ENCODE measurements at places on chromosomes 16 and 17.

GRCh38 chr17:7112510-7113108 is 2.0 kb downstream of the ASGR2 start:
- no peak for DNase-seq

- no peak for DNase-seq
Measured at GRCh38 chr17:79942011-79942405, 93.7 kb downstream of the TBC1D16 start.

- DNase-seq = no peak
Measured at GRCh38 chr16:12920739-12921138, 19.3 kb downstream of the SHISA9 start.

DNA sequence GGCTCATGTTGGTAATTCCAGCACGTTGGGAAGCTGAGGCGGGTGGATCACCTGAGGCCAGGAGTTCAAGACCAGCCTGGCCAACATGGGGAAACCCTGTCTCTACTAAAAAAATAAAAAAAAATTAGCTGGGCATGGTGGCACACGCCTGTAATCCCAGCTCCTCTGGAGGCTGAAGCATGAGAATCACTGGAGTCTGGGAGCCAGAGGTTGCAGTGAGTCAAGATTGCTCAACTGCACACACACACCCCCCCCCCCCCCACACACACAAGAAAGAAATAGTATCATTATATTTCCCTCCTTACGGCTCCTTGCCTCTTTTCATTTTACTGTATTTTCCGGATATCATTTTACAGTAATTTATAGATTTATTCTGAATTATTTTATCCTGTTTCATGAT is 963.1 kb upstream of the GOT2 start:
- DNase-seq = no peak

GRCh38 chr17:82775001-82775823 is 23.3 kb downstream of the TBCD start:
- peak; percentile 23 for DNase-seq

DNA sequence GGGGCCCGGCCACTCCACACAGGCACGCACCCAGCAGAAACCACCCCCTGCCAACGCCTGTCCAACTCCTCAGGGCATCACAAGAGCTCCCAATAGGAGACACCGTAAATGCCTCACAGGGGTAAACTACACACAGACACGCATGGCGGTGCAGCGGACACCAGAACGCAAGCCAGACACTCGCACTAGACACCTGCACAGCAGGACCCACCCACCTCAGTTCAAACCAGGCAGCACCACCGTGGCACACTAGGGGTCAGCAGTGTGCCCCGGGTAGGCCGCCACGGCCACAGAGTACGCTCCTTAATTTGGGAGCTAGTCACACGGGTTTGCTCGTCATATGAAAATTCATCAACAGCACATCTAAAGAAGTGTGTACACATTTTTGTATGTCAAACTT is 3.4 kb downstream of the SLC38A10 start:
- no peak for DNase-seq

- no peak for DNase-seq
Measured at GRCh38 chr16:15043344-15043743, 12.5 kb downstream of the NTAN1 start.

DNA sequence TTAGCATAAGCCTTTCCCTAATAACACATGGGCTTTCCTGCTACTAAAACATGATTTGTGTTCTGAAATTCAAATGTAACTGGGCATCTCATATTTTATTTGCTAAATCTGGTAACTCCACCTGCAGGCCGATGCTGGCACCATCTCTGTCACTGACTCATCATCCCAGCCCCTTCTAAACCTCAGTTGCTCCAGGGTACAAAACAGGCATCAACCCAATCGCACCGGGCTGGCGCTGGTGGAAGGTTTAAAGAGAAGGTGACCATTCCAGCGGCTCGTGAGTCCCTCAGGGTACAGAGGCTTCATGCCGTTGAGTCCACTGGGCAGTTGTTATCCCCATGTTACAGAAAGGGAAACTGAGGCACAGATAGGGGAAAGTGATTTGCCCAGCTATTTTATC is 27.1 kb downstream of the PPL start:
- DNase-seq = no peak

DNA sequence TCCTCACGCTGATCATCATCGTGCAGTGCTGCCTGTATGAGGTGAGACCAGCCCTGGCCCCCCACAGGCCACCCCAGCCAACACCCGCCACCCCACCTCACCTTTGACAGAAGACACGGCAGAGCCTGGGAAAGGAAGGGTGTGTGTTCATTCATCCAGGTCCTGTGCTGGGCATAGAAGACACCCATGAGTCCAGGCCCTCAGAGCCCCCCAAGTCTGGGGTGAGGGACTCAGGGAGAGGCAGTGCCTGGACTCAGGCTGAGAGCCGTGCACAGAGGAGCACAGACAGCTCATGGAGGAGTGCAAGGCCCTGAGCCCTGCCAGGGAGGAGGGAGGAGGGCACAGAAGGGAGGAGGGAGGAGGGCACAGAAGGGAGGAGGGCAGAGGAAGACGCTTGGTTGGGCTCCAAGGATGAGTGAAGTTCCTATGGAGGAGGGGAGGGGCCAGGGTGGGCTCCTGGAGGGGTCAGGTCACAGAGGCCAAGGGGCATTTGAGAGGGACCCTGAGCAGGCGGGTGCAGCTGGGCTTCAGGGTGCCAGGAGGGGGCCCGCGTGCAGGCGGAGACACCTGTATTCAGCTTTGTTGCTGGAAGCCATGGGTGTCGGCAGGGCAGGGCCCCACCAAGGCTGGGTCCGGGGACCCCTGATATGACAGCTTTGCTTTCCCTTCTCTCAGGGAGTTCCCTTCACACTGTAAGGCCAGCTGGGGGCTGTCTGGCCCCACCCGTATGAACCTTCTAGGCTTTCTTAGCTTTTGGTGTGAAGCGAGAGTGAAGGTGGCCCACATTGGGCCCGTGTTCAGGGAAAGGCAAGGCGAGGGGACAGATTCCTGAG is 11.4 kb downstream of the TAX1BP3 start:
- DNase-seq = no peak

- no peak for DNase-seq
Measured at GRCh38 chr17:17420561-17421269, 56.1 kb upstream of the MED9 start.

DNA sequence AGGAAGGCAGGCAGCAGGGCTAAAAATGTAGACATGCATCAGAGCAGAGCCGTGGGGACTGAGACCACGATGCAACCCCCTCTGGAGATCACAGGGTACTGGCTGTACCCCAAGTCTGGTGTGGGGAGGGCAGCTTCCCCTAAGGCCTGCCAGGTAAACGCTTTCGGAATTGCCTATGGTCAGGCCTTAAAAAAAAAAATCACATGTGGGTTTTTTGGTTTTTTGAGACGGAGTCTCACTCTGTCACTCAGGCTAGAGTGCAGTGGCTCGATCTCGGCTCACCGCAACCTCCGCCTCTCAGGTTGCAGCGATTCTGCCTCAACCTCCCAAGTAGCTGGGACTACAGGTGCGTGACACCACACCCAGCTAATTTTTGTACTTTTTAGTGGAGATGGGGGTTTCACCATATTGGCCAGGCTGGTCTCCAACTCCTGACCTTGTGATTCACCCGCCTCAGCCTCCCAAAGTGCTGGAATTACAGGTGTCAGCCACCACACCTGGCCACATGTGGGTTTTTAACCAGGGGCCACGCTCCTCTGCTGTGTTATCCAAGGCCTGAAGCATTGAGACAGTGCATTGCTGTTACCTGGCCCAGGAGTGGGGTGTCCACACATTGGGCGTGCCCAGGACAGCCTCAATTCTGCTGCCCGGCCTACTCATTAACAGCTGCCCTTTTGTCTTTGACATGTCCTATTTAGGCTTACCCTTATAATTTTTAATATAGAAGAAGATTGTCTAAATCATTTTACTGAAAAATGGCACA is 50.4 kb downstream of the LITAF start:
- no peak for DNase-seq

GRCh38 chr16:55499951-55500529 is 8.8 kb upstream of the LPCAT2 start:
- no peak for DNase-seq

- no peak for DNase-seq
Measured at GRCh38 chr16:4651827-4652226, 27.2 kb downstream of the MGRN1 start.

DNA sequence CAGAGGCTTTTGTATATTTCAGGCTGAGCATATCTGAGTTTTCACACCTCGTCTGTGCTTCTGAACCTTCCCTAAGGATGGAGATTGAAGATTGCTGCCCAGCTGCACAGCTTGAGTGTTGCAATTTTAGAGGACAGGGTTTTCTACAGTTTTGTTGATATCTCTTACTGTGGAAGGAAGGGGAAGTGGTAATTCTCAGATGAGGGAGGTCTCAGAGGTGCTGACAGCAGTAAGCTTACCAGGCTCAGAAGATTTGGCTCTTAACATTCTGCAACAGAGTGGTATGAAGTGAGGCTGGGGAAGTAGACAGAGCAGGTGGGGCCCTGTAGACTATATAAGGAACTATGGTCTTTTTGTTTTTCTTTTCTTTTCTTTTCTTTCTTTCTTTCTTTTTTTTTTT is 45.8 kb upstream of the ARHGAP17 start:
- DNase-seq = no peak

DNA sequence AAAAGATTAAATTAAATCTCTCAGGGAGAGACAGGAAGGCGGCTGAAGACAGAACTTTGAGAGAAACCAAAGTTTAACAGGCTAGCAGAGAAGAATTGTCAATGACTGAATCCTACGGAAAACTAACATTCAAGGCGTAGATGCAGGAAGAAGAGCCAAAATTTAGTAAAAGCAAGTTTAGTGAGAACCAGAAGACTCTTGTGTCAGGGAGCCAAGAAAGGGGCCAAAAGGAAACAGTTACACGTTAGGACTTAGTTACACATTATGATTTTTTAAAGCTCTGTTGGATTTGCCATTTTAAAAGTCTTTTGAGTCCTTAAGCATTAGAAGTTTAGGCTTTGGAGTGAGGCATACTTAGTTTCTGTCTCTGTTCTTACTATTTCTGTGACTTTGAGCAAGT is 164.6 kb downstream of the CHD9 start:
- no peak for DNase-seq

- no peak for DNase-seq
Measured at GRCh38 chr16:86338403-86339115, 171.8 kb upstream of the FOXF1 start.

DNA sequence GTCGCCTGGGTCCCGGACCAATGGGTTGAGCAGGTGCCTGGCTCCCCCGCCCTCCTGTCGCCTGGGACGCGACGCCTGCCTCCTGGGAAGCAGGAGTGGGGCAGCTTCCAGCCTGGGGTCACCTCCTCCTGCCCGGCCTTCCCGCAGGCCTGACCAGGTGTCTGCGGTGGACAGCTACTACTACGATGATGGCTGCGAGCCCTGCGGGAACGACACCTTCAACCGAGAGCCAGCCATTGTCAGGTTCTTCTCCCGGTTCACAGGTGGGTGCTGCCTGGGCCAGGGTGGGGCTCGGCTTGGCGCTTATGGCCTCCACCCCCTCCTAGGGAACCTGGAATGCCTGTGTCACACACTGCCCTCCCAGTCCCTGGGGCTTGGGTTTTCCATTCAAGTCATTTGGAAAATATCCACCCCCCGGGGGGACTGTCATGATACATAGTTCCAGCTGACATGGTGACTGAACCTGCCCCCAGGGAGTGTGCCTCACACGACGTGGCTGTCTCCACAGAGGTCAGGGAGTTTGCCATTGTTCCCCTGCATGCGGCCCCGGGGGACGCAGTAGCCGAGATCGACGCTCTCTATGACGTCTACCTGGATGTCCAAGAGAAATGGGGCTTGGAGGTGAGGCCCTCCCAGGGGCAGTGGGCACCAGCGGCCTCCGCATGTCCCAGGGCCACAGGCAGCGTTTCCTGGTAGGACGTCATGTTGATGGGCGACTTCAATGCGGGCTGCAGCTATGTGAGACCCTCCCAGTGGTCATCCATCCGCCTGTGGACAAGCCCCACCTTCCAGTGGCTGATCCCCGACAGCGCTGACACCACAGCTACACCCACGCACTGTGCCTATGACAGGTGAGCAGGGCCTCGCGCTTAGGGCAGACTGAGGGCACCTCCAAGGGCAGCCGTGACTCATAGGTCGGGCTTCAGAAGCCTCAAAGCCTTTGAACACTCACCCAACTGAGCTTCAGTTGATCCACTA is 2.3 kb downstream of the DNASE1 start:
- no peak for DNase-seq

DNA sequence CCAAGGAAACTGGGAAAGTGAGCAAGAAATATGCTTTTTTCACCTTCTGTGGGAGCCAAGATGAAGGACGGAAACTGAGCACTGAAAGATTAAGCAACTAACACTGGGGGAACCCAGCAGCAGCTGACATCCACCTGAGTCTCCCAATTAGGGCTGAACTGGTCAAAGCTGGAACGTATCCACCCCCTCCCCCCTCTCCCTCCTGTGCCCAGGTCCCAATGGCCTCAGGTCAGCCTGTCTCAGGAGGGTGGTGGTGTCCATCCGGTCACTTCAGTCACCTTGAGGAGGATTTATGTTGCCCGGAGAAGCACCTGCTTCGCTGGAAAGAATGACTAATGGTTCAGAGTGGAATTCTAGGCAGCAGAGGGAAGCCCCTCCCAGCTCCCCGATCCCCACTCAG is 10.0 kb downstream of the PEMT start:
- DNase-seq = no peak

DNA sequence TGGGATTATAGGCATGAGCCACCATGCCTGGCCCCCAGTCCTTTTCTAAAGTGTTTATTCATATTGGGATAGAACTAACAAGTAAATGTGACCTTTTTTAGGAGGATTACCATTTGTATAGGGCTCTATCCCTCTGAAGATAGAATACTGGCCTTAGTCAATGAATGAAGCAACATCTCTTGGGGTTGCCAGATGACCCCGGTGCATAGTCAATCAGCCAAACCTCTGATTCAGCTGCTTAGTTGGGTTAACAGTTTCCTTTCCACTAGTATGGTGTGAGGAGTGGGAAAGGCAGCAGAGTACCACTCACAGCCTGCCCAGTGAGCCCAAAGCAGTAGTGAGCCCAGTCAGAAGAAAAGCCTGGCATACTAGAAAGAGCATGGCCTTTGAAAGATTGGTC is 94.6 kb upstream of the TBX2 start:
- no peak for DNase-seq

GRCh38 chr16:16149710-16150116 is 73.6 kb downstream of the ABCC6 start:
- peak; percentile 58 for DNase-seq

DNA sequence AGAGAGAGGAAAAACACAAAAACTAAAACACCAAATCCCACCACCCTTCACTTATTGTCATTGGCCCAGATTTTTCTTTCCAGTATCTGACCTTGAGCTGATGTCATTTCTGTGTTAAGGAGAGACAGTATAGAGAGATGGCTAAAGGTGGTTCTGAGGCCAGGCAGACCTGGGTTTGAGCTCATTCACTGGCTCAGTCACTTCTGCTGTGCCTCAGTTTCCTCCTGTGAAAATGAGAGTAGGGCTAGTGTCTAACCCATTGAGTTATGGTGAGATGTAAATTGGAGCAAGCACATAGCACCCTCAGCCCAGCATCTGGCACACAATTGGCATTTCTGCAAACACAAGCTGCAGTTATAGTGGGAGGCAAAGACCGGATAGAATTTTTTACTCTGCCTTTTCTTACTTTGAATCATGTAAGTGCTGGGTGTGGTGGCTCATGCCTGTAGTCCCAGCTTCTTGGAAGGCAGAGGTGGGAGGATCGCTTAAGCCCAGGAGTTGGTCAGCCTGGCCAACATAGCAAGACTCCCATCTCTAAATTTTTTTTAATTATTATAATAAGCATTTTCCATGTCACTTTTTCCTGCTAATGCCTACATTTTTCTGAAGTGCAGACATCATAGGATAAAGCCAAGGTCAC is 6.4 kb upstream of the KIFC3 start:
- DNase-seq = no peak
